ENCODE measurements at places on chromosomes 2 and 18. TPM values are rescaled to one million over a fixed set of nuclear protein-coding genes. Genes with fewer than 3 reads are reported as not detected.

FLACC1 gene
- 0.15 TPM for total RNA-seq

DNA sequence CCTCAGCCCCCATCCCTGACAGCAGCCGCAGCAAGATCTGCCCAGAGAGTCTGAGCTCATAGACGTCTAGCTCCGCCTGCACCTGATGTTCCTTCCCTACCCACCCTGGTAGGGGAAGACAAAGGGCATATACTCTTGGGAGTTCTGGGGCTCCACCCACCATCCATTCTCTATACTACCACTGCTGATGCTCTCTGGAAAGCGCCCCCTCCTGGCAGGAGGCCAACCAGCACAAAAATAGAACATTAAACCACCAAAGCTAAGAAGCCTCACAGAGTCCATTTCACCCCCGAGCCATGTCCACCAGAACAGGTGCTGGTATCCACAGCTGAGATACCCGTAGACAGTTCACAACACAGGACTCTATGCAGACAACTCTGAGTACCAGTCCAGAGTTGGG lies 662.6 kb upstream of the FAM98A start:
- DNase-seq: no peak

- no peak for DNase-seq
Observed at GRCh38 chr2:24454294-24454693, 36.8 kb upstream of the NCOA1 start.

- no peak for DNase-seq
Observed at GRCh38 chr2:74708296-74708695, 54.2 kb downstream of the SEMA4F start.

GRCh38 chr2:238081150-238081549 lies 19.0 kb upstream of the ESPNL start:
- DNase-seq: no peak

DNA sequence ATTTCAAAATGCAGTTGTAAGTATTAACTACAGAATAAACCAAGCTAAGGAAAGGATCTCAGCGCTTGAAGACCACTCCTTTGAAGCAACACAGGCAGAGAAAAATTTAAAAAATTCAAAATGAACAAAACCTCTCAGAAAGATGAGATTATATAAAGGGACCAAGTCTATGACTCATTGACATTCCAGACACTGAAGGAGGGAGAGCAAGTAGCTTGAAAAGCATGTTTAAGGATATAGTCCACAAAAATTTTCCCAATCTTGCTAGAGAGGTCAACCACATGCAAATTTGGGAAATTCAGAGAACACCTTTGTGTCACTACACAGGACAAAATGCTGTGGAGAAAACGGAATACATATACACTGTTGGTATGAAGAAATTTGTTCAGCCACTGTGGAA lies 112.6 kb upstream of the MC4R start:
- DNase-seq: no peak

- DNase-seq: no peak
Observed at GRCh38 chr2:69667805-69668382, 24.4 kb upstream of the AAK1 start.

- no peak for DNase-seq
Observed at GRCh38 chr2:157842106-157842879, 33.8 kb downstream of the ACVR1 start.

SNORC gene
- 0.39 TPM for total RNA-seq

DNA sequence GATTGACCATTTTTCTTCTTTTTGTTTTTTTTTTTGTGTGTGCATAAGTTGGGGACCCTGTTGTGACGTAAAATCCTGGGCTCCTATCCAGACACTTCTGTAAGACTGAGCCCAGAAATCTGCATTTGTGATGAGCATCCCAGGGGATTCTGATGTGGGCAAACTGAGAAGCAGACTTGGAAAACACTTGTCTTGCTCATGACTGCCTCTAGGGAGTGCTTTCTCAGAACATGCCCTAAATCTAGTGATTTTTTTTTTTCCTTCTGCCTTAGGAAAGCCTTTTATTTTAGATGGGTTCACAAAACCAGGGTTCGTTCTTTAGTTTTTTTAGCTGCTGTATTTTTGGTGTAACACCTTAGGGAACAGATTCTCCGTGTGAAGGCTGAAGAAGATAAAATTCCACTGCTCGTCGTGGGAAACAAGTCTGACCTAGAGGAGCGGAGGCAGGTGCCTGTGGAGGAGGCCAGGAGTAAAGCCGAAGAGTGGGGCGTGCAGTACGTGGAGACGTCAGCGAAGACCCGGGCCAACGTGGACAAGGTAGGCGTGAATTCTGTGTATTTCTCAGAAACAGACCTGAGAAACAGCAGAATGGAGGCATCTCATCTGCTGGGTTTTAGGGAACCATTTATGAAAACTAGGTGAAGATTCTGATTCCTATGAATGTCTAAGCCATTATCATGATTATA lies 36.7 kb downstream of the RALB start:
- DNase-seq: no peak

DNA sequence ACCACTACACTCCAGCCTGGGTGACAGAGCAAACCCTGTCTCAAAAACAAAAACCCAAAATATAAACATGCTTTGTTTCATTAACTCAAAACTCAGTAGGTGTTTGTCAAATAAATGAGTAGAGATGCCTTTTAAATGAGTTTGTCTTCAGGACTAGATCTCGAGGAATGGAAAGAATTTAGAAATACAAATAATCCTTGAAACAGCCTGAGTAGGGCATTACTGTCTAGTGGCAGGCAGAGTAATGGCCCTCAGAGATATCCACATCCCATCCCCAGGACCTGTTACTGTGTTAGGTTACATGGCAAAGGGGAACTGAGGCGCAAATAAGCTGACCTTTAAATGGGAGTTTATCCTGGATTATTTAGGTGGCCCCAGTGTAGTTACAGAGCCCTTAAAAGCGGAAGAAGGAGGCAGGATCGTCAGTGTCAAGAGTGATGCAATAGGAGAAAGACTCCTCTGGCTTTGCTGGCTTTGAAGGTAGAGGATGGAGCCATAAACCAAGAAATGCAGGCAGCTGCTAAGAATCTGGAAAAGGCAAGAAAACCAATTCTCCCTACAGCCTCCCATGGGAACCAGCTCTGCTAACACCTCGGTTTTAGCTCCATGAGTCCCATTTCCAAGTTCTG lies 63.0 kb downstream of the CABLES1 start:
- DNase-seq: no peak

LOXHD1 gene
- not detected for total RNA-seq

Data from glomerular endothelial cell (primary cell).